ENCODE measurements at places on chromosomes 2 and 18.

GRCh38 chr2:29509397-29509796 lies 394.2 kb downstream of the CLIP4 start:
- DNase-seq: no peak

- no peak for DNase-seq
Measured at GRCh38 chr2:85235281-85235680, 92.5 kb downstream of the TGOLN2 start.

DNA sequence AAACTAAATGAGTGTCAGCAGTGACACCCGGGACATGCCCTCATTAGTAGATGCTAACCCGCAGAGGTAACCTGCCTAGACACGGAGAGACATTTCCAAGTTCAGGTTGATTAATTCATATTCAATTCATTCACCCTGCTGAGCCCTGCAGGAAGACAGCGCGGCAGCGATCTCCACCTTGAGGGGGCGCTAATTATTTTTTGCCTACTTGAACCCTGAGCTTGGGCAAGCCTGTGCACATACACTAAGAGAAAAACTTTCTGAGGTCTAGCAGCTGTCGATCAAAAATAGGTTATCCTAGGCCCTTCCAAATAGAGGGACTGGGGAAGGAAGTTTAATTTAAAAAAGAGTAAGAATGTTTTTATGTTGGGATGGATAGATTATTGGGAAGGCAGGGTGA lies 1.3 kb upstream of the LYPD6 start:
- DNase-seq: peak; percentile 57

DNA sequence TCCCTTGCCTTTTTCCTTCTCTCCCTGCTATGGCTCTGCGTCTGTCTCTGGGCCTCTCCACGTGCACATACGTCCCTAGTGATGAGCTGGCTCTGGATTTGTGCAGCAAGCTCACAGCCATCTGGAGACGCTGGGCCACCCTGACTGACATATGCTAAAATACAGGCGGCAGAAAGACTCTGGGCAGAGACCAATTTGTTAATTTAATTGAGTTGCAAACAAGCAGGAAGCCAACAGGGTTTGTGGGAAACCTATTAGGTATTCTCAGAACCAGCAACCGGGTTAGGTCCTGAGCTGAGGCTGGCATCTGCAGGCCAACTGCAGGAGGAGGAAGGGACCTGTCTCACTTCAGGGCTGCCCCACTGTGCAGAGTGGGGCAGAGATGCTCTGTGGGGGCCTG lies 53.5 kb upstream of the SMAD2 start:
- DNase-seq: no peak

DNA sequence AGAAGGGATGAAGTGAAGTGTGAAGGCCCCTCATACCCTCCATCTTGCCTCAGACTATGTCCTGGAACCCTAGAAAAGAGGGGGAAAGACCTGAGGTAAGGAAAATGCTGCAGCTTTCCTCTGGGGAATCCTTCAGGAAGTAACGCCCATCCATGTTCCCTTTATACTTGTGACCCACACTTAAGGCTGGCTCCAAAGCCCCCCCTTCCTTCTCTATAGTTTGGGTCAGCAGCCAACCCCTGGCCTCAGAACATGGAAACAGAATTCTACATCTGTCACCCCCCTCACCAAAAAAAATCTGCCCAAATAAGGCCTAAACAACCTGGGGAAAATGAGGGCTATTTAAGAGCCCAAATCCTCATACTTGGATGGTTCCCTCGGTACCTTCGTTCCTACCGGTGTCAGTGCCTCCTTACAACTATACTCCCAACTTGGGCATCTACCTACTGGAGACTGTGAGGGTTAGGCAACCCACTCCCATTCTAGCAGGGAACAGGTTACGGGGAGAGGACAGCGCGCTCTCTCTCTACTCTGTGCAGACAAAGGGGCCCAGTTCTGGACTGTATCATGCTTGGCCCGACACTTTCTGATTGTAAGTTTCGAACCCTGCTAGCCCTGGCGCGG lies 689 bp downstream of the OST4 start:
- DNase-seq: no peak

DNA sequence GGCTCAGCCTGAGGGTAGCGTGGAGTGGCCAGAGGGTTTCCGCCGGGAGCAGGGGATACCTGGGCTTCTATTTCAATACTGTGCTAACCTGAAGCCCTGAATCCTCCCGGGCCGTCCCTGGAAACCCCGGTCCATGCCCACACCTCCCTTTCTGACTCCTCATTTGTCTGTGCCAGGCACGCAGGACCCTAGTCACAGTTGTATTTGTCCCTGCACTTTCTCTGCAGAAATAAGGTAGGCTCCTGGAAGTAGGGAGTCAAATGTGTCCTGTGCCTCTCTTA lies 418.8 kb upstream of the HS6ST1 start:
- no peak for DNase-seq

DNA sequence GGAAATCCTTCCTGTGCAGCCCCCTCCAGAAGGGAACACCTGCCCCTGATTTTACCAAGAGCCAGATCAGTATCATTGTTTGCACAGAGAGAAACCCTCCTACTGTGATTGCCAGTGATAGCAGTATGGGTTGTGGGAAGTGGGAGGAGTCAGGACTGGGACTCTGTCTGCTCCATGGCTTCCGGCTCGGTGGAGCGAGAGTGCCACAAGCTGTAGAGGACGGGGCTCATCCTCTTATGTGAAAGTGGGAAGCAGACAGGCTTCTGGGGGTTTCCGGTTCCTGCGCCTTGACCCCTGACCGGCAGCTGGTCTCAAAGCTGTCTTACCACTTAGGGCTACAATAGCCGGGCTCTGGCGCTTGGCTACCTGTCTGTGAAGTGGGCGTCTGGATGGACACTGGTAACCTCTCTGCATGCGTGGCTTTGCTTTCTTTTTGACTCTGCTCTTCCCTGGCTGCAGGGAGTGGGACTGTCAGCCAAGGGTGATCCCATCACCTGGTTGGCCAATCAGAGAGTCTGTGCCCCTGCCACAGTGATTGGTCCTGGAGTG lies 79.7 kb downstream of the BCL2L11 start:
- no peak for DNase-seq

DNA sequence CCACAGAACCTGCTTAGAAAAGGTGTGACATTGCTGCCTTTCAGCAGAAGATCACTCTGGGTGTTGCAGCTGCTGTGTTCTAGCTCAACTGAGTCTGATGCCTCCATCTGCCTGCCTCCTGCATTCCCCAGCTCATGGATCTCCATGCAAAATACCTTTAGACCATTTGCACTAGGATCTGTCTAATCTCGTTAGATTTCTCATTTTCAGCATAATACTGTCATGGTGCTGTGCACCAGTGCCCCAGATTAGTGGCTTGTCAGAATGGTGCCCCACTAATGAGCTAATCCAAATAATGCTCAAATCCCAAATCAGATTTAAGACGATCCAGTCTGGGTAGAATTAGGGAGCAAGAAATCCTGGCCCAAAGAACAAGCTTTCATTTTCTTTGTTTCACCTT lies 284.4 kb upstream of the PARD3B start:
- no peak for DNase-seq

- peak; percentile 85 for DNase-seq
Measured at GRCh38 chr2:218852911-218853667, 6.5 kb upstream of the WNT6 start.

GRCh38 chr2:219611866-219612576 lies 14.4 kb downstream of the STK11IP start:
- DNase-seq: no peak

GRCh38 chr18:31634331-31634713 lies 42.6 kb downstream of the TTR start:
- DNase-seq: no peak

- DNase-seq: no peak
Measured at GRCh38 chr18:26723981-26724380, 141.5 kb downstream of the AQP4 start.
